CD4-positive, alpha-beta T cell treated with Interleukin-15 for 4 hours (primary cell): ENCODE measurements at places on chromosomes 12 and 14.

- DNase-seq = no peak
Measured at GRCh38 chr12:93912086-93912733, 235.0 kb downstream of the CRADD start.

DNA sequence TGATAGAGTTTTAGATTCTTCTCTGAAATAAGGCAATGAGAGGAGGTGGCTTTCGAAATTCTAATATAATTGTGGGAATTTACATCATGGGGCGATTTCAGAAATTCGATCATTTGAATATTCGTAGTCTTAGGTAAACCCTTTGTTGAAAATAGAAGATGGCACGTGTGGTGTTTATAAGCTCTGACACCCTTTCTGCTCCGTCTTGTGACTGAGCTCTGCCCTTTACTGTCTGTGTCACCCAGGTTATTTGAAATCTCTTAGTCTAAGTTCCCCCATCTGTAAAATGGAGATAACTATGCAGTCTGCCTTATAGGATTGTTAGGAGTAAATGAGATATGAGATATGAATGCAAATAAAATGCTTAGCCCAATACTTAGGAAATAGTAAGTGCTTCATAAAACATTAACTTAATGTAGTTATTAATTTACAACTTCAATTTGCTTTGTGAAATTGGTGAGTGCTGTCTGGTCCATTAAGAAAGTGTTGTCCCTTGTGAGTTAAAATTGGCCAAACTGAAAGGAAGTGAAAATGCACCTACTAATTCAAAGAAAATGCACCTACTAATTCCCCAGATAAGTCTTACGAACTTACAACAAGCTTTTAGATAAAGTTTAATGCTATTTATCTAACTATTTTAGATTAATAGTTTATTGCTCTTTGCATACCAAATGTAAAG lies 1.5 kb downstream of the BMAL2 start:
- no peak for DNase-seq

DNA sequence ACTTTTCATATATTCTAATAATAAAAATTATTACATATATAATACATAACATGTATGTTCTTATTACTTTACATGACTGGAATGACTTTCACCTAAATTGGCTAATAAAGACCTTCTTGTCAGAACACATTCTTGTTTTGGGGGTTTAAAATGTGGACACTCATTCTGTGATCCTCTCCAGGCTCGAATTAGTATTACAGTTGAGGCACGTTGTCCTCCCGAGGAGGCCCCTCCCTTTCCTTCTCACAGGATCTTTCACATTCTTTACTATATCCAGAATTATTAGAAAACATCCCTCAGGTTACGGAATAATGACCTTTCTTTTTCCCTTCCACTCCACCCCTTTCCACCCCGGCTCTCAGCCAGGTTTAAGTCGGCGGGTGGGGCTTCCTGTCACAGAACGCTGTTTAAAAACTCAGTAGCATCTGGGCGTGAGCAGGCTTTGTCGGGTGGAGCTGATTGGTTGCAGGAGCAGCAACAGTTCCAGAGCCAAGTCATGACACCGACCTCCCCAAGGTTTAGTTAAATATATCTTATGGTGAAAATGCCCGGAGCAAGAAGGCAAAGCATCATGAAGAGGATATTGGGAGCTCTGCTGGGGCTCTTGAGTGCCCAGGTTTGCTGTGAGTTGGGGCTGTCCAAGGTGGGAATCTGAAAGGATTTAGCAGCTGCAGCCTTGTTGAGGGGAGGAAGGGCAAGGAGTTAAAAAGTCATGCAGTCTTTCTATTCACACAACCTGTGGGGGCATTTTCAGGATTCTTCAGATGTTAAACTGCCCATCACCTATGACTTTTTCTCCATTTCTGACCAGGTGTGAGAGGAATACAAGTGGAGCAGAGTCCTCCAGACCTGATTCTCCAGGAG lies 396.7 kb upstream of the OR4E1 start:
- DNase-seq = peak; percentile 52

GRCh38 chr14:21215879-21216251 lies 53.4 kb downstream of the HNRNPC start:
- DNase-seq = peak; percentile 23

GRCh38 chr12:76920172-76921099 lies 41.6 kb upstream of the CSRP2 start:
- DNase-seq = no peak

DNA sequence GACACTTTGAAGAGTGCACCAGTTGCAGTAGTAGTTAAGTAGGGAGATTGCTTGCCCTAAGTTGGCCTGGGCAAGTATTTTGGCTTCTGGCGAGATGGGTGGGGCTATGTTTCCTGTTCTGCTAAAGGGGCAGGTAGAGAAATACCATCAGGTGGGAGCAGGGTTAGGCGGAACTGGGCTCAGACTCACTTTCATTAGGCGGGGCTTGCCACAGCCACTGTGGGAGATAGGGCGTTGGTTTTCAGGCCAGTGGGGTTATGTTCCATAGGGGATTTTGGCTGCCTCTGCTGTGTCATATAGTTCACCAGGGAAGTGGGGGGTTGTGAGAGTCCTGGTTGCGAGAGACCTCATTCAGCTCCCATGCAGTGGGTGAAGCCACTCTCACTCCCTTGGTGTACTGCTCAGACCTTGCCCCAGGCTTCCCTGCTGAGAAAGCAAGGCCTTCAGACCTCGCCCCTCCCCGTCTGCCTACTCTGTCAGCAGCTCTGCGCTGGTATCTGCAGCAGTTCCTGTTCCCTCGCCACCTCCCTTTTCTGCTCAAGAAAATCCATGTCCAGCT lies 43.3 kb downstream of the AEBP2 start:
- peak; percentile 44 for DNase-seq

- no peak for DNase-seq
Measured at GRCh38 chr12:65728455-65728847, 95.8 kb upstream of the HMGA2 start.

- no peak for DNase-seq
Measured at GRCh38 chr12:46998811-46999368, 80.5 kb upstream of the PCED1B start.

GRCh38 chr12:101857043-101857558 lies 20.3 kb upstream of the DRAM1 start:
- DNase-seq = no peak

DNA sequence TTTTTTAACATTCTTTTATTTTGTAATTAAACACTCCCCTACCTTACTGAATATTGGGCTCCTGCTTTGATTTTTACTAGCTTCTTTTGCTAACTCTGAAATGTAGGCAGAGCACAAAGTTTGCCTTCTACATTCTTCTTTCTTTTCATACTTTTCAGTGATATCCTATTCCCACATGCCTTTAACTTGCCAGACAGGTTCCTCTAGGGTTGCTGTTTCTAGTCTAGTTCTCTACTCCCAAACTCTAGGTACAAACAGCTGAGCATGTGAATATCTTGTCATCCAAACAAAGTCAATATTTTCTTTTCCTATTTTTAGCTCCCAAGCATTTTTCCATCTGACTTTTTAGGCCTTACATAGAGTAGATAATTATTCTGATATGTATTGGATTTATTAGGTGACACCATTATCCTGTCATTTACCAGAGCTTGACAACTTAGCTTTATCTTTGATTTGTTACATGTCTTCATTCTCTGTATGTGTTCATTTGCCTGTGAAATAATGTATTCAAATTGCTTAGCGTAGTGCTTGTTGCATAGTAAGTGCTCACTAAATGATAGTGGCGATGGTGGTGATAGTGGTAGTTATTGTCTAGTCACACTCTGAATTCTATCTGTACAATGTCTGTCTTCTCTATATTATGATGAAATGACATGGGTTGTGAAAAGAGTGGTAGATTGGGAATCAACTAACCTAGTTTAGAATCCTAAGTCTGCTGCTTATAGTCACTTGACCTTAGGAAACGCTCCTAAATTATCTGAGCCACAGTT lies 73.6 kb upstream of the DNM1L start:
- DNase-seq = no peak

GRCh38 chr12:25811656-25812126 lies 146.8 kb upstream of the RASSF8 start:
- DNase-seq = no peak

DNA sequence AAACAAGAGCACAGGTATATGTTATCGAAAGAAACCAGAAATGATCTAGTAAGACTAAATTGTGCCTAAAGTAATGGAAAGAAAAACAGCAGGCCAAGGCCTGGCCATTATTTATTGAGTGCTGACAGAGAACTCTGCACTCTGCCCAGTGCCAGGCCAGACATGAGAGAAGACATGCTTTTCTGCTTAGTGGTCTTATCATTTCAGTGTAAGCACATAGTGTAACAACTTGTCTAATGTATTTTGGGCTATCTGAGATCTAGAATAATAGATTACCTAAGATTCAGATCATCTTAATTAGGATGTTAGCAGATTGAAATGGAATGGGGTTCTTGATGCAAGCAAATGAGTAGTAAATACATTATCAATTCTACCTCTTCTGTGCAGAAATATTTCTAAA lies 278.3 kb downstream of the AKAP6 start:
- DNase-seq = no peak

- DNase-seq = no peak
Measured at GRCh38 chr12:14656846-14657245, 39.6 kb downstream of the GUCY2C start.

DNA sequence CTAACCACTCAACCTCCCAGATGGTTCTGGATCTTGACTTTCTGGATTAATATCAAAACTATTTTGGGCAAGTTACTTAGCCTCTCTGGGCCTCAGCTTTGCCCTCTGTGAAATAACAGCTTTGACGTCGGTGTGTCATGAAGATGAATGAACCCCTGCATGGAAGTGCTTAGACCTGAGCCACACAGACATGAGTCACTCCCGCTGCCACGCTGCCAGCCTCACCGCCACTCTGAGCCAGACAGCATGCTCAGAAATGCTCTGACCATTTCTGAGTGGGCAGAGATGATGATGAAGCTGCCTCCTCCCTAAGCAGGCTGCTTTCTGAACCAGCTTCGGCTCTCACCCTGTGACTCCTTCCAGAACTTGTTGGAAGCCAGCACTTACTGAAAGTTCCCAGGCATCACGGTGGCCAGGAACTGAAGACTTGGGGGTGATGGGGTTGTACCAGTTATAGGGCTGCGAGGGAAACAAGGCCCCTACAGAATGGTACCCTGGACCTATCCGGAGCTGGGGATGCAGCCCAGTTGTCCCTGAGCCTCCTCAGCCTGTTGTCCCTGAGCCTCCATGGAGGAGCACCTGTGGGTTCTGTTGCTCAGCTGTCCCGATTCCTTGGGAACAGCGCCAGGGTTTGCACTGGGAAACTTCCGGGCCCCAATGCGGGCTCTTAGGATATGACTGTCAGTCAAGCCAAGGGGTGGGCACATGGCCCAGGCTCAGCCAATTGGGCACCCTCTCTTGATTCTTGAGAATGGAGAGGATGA lies 2.0 kb upstream of the CCDC197 start:
- no peak for DNase-seq

DNA sequence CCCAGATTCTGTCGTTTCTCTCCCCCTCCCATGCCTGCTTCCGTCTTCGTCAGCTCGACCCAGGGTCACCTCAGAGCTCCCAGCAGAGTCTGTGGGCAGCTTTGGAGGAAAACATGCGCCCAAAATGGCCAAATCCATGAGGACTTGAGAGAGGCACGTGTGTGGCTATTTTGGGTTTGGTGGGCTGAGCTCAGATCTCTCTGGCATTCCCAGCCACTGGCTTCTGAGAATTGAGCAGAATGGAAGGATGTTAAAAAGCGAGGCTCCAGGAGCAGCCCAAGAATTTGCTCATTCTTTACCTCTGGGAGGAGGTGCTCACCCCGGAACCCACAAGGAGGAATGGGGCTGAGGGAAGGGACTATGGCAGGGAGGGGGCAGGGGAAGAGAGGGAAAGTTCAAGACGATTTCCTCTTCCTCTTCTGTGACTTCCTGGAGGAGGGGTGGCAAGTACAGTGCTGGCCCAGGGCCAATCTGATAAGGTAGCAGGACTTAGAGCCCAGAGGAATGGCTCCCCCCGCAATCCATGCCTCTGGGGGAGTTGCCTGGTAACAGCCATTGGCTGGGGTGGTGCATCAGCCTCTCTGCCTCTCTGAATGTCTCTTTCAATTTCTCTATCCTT lies 20.1 kb downstream of the TSPAN9 start:
- DNase-seq = no peak

- DNase-seq = no peak
Measured at GRCh38 chr12:132686825-132687210, 324 bp downstream of the POLE start.

GRCh38 chr14:24133735-24134134 lies 2.3 kb upstream of the PSME1 start:
- no peak for DNase-seq

DNA sequence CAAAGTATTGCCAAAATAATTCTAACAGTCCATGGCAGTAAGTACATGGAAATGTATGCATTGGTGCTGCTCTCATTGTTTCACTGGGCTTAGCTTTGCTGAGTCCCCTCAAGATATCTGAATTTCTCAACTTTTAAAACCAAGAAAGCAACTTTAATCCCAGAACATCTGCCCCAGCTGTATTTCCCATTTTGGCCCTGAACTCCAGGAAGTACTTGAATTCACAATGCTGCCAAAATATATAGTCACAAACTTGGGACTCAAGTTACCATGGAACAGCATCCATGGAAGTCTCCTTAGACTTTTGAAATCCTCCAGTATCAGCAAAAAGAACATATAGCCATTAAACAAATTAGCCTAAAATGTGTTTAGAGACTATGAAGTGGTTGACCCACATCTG lies 78.5 kb upstream of the FLRT2 start:
- no peak for DNase-seq

DNA sequence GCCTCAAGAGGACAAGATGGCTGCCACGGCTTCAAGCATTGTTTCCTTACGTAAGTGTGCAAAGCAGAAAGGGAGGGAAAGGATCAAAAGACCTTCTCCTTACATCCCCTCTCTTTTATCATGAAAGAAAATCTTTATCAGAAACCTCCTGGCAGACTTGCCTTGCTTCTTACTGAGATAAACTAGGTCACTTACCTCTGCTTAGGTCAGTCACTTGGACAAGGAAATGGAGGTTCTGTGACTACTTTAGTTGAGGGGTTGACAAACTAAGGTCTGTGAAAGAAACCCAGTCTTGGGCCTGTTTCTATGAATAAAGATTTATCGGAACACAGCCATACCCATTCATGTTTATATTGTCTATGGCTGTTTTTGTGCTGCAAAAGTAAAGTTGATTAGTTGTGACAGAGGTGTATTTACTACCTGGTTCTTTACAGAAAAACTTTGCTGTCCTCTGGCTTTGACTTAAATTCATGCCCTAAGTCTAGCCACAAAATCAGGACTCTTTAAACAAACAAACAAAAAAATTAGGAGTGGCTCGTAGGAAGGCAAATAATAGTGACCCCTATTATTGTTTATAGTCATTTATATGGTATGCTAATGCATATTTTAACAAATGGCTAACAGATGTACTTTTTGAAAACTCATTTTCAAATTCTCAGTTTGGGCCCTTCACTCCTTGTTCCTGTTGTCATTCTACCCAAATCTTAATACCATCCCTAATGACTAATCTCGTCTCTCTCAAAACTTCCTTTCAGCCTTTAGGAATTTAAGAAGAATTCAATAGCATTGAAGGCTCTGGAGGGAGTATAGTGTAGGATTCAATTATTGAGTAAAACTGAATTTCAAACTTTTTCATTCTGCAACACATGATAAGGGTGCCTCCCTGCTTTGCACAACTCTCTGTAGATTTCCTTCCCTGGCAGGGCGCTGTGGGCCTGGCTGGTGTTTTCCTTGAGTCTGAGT lies 42.0 kb upstream of the ATP2B1 start:
- DNase-seq = no peak
